ENCODE measurements at places on chromosomes 13 and 19.

DNA sequence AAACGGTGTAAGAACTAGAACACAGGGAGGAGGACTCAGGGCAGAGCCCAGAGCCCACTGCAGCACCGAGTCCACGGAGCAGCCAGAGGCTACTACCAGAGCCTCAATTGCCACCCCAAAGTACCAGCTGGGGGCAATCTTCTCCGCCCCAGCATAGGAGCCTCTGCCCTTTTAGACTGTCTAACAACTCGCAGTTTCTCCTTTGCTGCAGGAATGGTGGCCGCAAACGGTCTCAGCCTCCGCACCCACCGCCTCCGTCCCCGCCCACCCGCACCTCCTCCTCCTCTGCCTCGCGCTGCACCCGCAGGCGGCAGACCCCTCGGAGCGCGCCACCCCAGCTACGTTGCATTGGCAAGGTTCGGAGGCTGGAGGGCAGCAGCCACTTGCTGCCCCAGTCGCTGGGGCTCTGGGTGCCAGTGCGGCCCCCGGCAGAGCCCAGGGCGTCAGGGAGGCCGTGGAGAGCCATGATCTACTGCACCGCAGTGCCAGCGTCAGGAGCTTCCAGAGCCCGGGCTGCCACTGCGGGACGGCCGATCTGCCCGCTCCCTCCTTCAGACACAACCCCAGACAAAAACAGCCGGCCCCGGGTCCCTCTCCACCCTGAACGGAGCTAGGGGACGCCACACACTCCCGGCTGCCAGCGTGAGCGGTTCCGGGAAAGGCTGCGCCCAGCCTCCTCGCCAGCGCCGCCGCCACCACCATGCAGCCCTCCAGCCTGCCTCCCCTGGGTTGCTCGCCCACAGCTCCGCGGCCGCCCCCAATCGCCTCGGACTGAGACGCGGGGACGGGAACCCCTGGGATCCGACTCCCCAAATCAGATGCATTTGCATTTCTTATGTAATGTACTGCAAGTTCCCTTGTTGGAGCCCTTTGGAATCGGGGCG is 1.8 kb downstream of the FGF14 start:
- DNase-seq: peak; percentile 19

DNA sequence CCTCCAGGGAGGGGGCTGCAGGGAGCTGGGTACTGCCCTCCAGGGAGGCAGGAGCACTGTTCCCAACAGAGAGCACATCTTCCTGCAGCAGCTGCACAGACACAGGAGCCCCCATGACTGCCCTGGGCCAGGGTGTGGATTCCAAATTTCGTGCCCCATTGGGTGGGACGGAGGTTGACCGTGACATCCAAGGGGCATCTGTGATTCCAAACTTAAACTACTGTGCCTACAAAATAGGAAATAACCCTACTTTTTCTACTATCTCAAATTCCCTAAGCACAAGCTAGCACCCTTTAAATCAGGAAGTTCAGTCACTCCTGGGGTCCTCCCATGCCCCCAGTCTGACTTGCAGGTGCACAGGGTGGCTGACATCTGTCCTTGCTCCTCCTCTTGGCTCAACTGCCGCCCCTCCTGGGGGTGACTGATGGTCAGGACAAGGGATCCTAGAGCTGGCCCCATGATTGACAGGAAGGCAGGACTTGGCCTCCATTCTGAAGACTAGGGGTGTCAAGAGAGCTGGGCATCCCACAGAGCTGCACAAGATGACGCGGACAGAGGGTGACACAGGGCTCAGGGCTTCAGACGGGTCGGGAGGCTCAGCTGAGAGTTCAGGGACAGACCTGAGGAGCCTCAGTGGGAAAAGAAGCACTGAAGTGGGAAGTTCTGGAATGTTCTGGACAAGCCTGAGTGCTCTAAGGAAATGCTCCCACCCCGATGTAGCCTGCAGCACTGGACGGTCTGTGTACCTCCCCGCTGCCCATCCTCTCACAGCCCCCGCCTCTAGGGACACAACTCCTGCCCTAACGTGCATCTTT is 7.8 kb upstream of the CEACAM5 start:
- no peak for DNase-seq

DNA sequence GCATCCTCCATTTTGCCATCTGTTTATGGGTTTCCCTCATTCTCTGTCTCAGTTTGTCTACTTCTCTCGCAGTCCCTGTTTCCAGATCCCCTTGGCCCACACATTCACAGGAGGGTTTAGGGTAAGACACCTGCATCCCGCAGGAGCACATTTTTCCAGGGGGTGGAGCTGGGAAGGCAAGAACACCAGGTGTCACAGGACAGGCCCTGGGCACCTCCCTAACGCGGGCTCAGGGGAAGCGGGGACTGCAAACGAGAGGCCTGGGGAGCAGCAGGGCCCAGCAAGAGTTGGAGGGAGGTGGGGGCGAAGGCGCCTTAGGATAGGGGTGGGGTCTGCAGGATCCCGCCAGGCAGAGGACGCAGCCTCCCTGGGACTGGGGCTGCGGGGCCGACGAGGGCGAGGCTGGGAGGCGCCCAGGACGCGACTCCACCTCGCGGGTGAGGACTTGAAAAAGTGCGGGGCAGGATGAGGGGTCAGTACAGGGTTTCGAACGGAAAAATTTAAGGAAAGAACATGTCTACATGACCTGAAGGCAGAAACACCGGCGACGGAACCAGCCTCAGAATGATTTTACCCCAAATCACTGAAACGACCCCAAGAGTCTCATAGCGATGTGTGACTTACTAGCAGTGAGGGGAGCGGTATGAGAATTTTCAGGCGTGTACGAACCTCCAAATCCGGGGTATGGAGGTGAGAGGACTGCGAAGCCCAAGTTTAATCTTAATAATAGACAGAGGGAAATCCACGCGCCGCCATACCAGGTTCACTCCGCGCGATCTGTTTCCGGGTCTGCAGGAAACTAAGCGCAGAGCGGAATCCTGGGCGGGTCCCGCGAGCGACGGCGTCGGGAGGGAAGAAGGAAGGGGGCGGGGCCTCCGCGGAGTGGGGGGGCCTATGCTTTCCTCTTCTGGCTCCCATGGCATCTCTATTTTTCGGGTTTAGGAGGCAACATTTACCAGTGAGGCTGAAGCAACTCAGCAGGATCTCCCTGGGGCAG is 7.1 kb upstream of the ERVV-2 start:
- DNase-seq: peak; percentile 40

DNA sequence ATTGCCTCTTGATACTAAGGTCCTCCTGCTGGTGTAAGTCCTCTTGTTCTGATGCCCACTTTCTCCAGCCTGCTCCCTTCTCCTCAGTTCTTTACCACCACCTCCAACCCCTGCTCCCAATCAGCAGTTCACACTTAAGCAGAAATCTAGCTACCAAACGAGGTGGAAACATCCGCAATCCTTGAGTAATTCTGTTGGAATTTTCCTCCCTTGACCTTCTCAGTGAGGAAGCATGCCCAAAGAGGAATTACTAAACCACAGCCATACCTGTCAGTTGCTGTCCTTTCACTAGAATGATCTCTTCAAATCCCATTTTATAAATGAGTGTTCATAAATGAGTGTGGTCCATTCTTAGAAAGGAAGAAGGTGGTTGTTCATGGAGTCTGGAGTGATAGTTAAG is 289.9 kb downstream of the DACH1 start:
- DNase-seq: no peak

GRCh38 chr19:52369559-52370340 is at the start of gene ZNF880:
Gene ZNF880, plus strand, starts transcription at chr19:52369923. Its CDS starts 43 bp downstream, at chr19:52369966.
- DNase-seq: peak; percentile 90

GRCh38 chr13:28440774-28441504 is 54.0 kb downstream of the FLT1 start:
- DNase-seq: no peak

- DNase-seq: peak; percentile 86
These were observed 12.3 kb downstream of the HRC start for GRCh38 chr19:49142866-49143335.

DNA sequence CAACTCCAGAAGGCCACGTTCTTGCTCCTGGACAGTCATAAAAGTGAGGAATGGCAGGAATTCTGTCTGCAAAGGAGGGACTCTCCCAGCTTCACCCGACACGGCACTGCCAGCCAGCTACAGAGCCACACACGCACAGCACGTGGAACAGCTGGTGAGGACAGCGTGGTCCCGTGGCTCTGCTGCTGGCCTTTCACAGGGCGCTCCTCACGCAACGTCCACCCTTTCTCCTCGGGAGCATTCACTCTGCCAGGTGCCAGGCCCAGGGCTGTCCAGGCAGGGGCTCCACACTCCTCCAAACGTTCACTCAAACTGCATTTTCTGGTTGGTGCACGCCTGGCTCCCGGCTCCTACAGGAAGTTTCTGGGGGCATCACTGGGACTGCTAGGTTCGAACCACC is 14.4 kb downstream of the GRTP1 start:
- DNase-seq: no peak

GRCh38 chr19:1105008-1105872 is 1.4 kb downstream of the GPX4 start:
- DNase-seq: peak; percentile 55

DNA sequence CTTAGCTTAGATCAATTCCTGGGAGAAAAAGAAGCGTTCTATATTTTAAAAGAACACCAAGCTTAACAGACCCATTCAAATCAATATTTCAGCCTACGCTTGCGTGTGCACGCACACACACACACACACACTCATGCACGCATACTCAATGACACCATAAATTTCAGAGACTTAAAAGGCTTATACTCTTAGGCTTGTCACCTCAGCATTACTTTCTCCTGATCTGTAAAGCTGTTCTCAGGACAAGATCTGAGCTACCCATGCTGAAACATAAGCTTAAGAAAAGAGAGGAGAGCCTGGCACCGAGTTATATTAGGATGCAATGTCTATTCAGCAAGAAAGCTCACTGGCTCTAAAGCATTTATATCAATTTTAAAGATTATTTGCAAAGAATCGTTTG is 368.5 kb downstream of the FGF14 start:
- DNase-seq: no peak

- no peak for DNase-seq
These were observed 65.3 kb downstream of the PCDH20 start for GRCh38 chr13:61350341-61350740.

- DNase-seq: peak; percentile 96
These were observed 3.5 kb downstream of the ANGPTL4 start for GRCh38 chr19:8367327-8368001.

DNA sequence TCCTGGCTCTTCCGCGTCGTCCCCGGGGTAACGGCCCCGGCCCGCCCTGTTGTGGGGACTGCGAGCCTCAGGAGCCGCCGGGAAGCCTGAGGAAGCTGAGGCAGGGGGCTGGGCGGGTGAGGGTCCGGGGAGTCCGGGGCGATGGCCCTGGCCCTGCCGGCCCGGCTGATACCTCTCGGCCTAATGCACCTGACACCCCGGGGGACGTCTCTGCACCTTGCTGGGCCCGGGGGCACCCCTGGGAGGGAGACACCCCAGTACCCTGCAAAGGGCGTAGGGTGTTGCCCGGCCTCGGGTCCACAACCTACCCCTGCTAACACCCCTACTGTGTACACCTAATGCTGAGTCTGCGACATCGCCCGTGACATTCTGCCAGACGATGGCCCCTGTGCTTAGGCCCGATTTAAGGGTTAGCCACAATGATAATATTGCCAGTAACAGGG is 410 bp downstream of the PIN1 start:
- DNase-seq: no peak

DNA sequence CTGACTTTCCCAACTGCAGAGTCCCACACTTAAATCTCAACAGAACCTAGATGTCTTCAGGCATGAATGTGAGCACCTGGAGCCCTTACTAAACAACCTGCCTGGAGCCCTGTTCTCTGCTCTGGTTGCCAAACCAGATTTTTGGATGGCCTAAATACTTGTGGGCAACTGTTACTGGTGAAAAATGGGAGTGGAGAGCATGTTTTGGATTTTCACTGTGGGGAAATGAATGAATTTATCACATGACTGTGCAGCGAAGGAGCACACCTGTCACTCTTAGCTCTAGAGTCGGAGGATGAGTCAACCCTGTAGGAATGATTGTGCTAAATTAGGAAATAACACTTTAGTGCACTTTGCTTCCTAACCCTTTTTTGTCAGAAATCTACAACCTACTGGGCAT is 30.3 kb downstream of the SHISA2 start:
- no peak for DNase-seq

- no peak for DNase-seq
These were observed 163.0 kb upstream of the TSC22D1 start for GRCh38 chr13:44739120-44739519.

- peak; percentile 68 for DNase-seq
These were observed 103.3 kb upstream of the HTR2A start for GRCh38 chr13:47000165-47000564.

- DNase-seq: no peak
These were observed 71.4 kb downstream of the DGKH start for GRCh38 chr13:42119875-42120274.

DNA sequence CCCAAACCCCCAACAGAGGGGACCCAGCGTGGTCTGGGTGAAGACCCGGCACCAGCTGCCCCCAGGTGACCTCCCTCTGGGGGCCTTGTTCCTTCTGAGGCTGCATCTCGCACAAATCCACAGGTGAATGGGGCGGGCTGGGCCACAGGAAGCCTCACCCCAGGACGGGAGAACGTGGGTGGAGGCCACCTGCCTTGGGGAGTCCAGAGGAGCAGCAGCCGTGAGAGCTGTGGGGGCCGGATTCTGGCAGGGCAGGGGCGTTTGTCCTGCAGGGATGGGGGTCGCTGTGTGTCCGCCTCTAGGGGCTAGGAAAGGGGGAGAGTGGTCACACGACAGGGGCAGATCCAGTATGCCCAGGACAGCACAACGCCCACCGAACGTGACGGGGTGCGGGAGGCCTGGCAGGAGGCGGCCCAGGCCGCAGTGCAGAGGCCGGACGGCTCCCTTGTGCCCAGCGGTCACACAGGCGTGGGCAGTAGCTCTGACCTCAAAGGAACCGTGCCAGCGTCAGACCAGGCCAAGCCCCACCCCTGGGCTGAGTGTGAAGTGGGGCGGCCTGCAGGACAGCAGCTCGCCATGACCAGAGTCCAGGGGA is 6.7 kb downstream of the POLR2E start:
- DNase-seq: no peak

- no peak for DNase-seq
These were observed 577.9 kb downstream of the LMO7 start for GRCh38 chr13:76214001-76214400.

GRCh38 chr19:33039108-33039599 is 25.5 kb downstream of the RHPN2 start:
- DNase-seq: no peak

- peak; percentile 61 for DNase-seq
These were observed 26.6 kb downstream of the KLF2 start for GRCh38 chr19:16351133-16351809.

GRCh38 chr13:23288564-23288963 is 107.8 kb downstream of the SGCG start:
- no peak for DNase-seq

- no peak for DNase-seq
These were observed 11.0 kb upstream of the ZNF766 start for GRCh38 chr19:52258426-52258825.

DNA sequence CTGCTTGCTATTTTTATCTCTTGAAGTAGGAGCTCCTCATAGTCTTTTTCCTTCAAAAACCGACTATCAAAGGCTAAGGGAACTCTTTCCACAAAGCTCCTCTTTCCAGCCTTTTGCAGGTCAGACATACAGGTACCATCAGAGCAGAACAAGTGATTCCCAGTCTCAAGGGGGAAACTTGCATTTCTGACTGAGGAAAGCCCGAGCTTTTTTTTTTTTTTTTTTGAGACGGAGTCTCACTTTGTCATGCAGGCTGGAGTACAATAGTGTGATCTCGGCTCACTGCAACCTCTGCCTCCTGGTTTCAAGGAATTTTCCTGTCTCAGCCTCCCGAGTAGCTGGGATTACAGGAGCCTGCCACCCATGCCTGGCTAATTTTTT is 32.0 kb downstream of the RUBCNL start:
- DNase-seq: no peak

- peak; percentile 55 for DNase-seq
These were observed 306 bp downstream of the ZNF540 start for GRCh38 chr19:37594982-37595382.

Data from fibroblast of mammary gland (primary cell).